ENCODE measurements at places on chromosomes 16 and 17.

DNA sequence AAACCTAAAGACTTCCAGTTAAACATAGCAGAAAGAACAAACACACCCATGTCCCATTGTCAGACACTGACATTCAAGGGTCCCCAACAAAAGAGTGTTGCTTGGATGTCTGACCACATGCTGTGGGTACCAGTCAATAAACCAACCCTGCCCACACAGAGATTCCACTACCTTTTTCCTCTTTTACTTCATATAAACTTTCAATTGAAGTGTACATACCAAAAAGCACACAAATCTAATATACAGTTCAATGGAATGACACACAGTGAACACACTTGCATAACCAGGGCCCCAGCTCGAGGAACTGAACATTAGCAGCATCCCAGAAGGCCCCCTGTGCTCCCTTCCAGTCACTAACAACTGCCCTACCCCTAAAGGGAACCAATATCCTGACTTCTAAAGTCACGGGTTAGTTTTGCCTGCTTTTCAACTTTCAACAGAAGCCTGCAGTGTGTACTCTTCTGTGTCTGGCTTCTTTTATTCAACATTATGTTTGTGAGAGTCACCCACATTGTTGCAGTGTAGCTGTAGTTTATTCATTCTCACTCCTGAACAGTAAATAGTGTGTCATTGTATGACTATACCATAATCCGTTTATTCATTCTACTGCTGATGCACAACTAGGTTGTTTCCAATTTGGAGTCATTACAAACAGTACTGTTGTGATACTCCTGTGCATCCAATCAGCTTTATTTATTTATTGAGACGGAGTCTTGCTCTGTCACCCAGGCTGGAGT is 18.0 kb downstream of the CFDP1 start:
- DNase-seq = no peak

GRCh38 chr16:55331648-55332185 is 7.7 kb downstream of the IRX6 start:
- no peak for DNase-seq

DNA sequence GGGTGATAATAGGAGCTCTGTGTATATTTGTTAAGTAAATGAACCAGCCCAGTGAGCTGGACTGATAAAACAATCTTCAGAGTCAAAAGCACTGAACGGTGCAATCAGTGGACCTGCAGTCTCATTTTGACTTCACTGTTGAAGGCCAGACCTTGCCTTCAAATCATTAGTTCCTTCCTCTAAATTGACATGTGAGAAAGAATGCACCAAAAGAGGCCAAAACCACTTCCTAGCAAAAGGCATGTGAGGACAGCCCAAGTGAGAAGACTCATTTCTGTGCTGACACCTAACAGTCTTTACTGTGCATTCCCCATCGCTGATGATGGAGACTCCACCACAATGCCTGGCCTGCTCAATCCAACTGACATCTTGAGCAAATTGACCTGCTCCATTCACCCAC is 10.6 kb downstream of the GTF3C1 start:
- DNase-seq = no peak

GRCh38 chr16:86227041-86227440 is 283.3 kb upstream of the FOXF1 start:
- DNase-seq = peak; percentile 50

GRCh38 chr16:15785386-15786059 is 71.3 kb downstream of the MYH11 start:
- DNase-seq = no peak

GRCh38 chr17:2108170-2108569 is 53.3 kb downstream of the HIC1 start:
- no peak for DNase-seq

DNA sequence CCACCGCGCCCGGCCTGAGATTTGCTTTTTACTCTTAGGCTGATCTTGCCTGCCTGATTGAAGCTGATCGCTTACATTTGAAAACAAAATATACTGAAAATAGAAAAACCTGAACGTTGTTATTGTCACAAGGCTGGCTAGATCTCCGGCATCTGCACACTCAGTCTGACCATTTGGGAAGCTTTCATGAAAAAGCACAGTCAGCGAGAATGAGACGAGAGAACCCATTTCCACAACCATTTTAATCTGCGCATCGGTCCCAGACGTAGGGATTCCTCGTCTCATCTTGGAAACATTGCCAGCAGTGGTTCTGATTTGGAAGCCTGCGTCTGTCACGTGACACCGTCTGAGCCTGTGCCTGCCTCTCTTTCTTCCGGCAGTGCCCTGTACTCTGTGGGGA is 20.9 kb downstream of the SPG7 start:
- DNase-seq = no peak
